D721Med (cell line): ENCODE measurements at places on chromosomes 2 and 18.

DNA sequence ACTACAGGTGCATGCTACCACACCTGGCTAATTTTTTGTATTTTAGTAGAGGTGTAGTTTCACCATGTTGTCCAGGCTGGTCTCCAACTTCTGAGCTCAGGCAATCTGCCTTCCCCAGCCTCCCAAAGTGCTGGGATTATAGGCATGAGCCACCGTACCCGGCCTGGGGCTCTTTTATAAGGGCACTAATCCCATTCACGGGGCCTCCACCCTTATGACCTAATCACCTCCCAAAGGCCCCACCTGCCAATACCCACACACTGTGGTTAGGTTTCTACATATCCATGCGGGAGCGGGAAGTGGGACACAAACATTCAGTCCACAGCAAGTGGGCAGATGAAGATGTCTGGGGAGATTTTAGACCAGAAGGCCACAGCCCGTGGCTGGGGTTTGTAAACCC is 164.7 kb upstream of the SH3BP4 start:
- no peak for DNase-seq

DNA sequence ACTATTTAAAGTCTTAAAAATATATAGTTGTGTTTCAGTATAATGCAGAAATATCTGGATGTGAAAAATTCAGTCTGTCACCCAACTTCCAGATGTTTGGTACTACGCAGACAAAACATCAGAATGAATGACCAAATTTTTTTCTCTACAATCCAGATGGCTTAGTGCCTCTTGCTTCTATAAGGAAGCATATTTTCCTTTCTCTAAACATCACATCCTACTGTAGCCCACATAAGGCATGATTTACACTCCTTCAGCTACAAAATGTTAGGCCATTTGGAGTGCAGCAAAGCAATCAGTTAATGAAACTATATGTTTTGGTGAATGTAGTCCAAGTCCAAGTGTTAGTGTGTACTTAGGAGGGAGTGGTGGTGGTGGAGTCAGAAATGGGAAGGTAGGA is 162.9 kb upstream of the SIX2 start:
- no peak for DNase-seq

DNA sequence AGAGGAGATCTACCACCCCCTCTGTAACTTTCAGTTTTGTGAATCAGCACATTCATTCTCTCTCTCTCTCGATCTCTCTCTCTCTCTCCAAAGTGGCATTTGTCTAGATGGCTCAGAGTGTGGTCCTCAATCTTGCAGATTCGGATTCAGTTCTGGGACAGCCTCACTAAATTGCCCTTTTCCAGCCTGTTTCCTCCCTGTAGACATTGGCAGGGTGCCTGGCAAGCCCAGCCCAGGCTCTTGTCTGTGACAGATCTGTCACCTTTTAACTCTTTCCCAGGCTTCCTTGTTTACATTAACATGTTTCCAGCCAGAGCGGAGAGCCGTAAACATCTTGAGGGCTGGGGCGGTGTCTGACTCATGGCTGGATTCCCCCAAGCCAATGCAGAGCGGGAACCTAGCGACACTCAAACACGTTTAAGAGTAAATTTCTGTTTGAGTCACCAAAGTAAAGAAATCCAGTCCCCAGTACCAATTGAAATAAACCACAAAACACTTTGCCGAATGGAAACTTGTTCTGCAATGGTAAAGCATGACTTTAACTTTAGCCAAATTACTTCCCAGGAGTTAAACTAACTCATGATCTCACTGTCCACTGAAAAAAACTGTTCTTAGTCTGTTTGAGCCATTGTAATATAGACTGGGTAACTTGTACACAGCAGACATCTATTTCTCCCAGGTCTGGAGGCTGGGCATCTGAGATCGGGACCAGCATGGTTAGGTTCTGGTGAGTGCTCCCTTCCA is 6.6 kb upstream of the CYP27C1 start:
- no peak for DNase-seq

DNA sequence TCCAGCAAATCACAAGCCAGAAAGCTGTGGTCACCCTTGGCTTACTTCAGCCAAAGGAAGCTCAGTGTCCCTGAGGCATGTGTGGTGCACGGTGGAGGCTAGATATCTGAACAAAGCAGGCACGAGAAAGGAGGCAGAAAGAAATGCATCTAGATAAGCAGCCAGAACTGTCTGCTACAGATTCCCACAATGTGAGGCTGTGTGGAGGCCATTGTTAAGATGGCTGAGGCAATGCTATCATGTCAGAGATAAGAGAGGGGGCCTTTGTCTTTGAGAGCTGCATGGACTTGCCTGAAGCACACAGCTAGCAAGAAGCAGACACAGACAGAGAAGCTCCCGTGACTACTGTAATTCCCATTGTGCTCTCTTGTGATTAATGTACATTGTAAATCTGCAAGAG is 110.5 kb upstream of the LYPD6 start:
- DNase-seq = no peak

DNA sequence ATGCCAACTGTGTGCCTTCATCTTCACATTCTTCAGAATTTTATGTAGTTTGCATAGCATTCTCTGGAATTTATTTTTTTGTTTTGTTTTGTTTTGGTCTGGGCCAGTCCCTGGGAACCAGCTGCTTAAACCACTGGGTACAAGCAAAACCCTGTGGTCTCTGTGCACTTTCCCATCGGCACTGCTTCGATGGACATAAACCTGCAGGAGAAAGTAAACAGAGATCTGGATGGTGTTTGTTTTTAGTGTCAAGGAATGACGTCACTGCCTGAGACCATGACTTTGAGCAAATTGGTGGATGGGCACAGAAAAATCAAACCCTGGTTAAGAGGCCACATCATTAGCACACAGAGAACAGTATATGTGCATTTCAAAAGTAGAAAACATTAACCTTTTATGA is 64.7 kb upstream of the RASGRP3 start:
- DNase-seq = no peak

- no peak for DNase-seq
Observed at GRCh38 chr2:207711750-207712530, 500 bp downstream of the CCNYL1 start.

DNA sequence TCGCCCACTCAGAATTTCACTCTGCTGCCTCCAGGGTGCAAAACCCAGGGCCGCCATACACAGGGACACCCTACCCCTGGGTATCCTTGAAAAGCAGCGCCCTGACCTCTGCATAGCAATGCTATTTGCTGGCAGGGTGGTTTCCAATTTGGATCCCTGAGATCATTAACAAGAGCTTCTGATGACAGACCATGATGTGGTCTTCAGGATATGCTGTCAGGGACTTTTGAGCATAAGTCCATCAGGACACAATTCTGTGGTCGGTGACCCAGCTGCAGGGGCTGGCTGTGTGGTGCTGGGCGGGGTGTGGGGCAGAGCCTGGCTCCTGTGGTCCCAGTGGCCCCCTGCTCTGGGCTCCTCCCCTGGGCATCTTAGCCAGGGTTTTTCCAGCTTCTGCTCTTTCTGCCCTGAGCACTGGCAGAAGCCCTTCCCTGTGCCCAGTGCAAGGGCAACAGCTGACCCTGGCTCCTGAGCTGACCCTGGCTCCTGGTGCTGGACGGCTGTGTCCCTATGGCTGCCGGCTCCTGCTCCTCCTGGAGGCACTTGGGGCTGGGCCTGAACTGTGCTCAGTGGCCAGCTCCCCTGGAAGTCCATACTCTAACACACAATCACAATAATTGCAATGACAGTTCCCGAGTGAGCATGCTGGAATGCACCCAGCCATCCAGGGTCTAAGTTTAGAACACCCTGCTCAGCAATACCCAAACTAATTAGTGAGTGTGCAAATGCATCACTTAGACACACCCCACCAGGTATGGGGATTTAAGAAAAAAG is 271.5 kb downstream of the HDAC4 start:
- DNase-seq = no peak

DNA sequence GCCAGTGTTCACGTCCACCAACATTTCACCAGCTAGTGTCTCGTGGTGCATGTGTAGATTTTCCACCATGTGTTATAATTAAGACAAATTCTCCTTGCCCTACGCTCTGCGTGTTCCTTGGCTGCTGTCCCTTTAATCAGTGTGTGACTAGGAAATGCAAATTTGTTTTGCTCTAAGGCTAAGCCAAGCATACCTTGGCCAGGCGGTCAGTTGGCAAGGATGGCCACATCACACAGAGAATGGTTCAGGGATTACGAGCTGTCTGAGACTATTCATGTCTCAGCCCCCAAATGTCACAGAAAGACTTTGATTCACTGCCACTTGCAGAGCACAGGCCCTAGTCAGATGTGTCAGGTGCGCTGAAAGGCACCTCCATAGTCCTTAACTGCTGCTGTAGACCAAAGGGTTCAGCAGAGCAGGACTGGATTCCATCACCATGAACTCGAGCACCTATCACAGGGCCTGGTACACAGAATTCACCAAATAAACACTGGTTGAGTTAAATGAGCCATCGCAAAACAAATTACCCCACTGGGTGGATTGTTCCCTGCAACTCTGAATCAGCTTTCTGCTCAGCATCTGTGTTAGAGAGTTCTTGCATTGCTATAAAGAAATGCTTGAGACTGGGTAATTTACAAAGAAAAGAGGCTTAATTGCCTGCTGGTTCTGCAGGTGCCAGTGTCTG is 128.4 kb downstream of the CABLES1 start:
- DNase-seq = no peak

DNA sequence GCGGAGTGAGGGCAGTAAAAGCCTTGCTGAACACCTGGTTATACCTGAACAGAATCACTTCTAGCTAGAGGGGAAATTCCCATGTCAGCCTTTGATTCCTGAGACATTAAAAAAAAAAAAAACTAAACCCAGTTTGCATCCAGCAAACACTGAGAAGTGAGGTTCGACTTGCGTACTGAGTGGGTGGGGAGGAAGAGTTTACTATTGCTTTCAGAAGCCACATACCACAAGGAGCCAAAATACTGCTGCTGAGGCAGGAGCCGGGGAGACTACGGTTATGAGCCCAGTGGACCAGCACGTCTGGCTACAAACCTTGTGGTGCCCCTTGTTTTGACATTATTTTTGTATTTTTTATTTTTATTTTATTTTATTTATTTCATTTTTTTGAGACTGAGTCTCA is 2.7 kb downstream of the COLEC11 start:
- no peak for DNase-seq

DNA sequence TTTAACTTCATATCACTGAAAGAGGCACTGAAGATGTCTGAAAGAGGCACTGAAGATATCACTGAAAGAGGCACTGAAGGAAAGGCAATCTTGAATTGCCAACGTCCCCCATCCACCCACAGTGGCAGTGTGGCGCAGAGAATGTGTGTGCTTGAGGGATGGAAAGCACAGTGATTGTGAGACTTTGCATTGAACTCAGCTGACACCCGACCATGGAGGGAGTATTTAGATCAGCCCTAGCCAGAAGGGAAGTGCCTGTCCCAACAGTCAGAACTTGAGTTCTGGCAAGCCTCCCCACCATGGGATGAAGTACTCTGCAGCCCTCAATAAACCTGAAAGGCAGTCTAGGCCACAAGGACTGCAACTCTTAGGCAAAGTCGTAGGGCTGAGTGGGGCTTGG is 33.8 kb downstream of the MAP4K3 start:
- DNase-seq = no peak

DNA sequence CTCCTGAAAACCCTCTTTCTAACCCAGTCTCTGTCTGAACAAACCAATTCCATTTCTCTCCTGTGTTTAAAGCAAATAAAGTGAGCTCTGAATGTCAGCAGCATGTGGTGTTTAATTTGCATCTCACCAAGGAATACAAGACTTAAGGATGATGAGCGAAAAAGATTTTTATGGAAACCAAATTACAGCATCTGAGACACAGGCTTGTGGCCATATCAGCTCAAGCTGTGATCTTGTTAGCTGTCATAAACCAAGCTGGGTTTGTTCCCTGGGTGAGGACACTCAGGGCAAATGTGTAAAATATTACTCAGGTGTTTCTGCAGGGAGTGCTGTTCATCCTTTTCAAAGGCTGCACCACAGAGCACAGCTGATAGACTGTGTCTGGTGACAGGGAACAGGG is 129.3 kb upstream of the REV1 start:
- DNase-seq = no peak

GRCh38 chr2:120814352-120814751 is 78.7 kb downstream of the GLI2 start:
- DNase-seq = no peak

DNA sequence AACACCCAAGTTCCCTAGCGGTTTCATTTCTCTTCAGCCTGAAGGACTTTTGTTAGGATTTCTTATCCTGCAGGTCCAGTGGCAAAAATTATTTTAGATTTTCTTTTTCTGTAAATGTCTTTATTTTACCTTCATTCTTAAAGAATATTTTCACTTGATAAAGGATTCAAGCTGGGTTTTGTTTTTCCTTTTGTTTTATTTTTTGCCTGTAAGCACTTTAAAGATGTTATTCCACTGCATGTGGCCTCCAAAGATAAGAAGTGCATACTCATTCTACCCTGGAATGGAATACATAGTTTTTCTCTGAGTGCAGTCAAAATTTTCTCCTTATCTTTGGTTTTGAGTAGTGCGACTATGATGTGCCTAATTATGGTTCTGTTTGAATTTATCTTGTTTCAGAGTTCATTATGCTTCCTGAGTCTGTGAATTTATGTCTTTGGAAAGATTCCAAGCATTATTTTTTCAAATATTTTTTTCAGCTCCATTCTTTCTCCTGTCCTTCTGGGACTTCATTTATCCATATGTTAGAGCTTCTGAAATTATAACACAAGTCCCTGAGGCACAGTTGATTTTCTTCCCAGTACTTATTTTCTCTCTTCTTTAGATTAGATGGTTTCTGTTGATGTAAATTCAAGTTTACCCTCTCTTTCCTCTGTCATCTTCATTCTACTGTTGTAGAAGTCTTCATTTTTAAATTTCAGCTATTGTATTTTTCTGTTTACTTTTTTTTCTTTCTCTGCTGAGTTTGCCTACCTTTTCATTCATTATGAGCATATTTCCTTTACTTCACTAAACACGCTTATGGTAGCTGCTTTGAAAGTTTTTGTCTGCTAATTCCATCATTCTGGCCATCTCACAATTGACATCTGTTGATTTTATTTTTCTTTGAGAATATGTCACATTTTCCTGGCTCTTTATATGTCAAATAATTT is 69.6 kb downstream of the MAPRE2 start:
- no peak for DNase-seq

- no peak for DNase-seq
Observed at GRCh38 chr2:182971820-182972547, 66.3 kb downstream of the NCKAP1 start.

DNA sequence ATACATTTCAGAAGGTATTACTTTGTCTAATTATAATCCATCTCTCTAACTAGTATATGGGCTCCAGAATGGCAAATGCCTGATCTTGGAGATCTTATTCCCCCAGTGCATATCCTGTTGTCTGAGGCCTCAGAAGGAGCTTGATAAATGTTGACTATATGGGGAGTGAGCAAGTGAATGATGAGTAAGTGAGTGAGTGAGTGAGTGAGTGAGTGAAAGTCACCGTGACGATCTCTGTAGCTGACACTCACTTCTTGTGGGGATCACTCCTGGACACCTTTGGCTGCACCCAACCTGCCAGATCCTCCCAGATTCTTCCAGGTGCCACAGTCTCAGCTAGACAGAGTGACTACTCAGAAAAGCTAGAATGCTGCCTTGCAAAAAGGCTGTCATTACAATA is 2.8 kb downstream of the XDH start:
- DNase-seq = no peak

GRCh38 chr2:12719400-12720277 is 2.9 kb downstream of the TRIB2 start:
- no peak for DNase-seq
